GM12878 (cell line): ENCODE measurements at places on chromosomes 11 and 22. TPM values are rescaled to one million over a fixed set of nuclear protein-coding genes. Genes with fewer than 3 reads are reported as not detected.

KRTAP5-2 gene
- polyA plus RNA-seq: not detected in 2 replicates

OR10A2 gene
- polyA plus RNA-seq: 0.04 TPM in 1 of 2 replicates, not detected in the other

PAX6 gene
- not detected in 2 replicates for polyA plus RNA-seq

RTN4RL2 gene
- polyA plus RNA-seq: 0.19 and 0.48 TPM in 2 replicates

GALNT18 gene
- 8.3 and 8.5 TPM in 2 replicates for polyA plus RNA-seq

GGTLC2 gene
- not detected in 2 replicates for polyA plus RNA-seq

CLDN5 gene
- 0.19 TPM in 1 of 2 replicates, not detected in the other for polyA plus RNA-seq

VWA5A gene
- polyA plus RNA-seq: 1.2 and 1.3 TPM in 2 replicates

LYVE1 gene
- polyA plus RNA-seq: not detected in 2 replicates

RFPL1 gene
- polyA plus RNA-seq: not detected in 2 replicates

SLC22A8 gene
- polyA plus RNA-seq: not detected in 2 replicates

- no peaks in the 10 kb centered on the region for H3K4me1 ChIP-seq
- no peak for DNase-seq
- no peak overlapping the region for H3K27ac ChIP-seq
- no peak overlapping the region for H3K4me3 ChIP-seq
- no peaks in the 10 kb centered on the region for H3K27me3 ChIP-seq
These were observed 72.8 kb upstream of the KCNQ1OT1 start for GRCh38 chr11:2772544-2773031.

GRCh38 chr22:27438271-27438980 lies 363.1 kb downstream of the MN1 start:
- H3K27ac ChIP-seq: no peak overlapping the region
- no peaks in the 10 kb centered on the region for H3K4me1 ChIP-seq
- H3K4me3 ChIP-seq: no peak overlapping the region

GRCh38 chr11:93512949-93513667 lies 30.1 kb downstream of the SMCO4 start:
- H3K27ac ChIP-seq: peak overlapping the region; percentile 28
- H3K27me3 ChIP-seq: no peaks in the 10 kb centered on the region
- H3K4me3 ChIP-seq: no peak overlapping the region
- H3K4me1 ChIP-seq: peaks cover 38% of the 10 kb centered on the region
- DNase-seq: no peak

DNA sequence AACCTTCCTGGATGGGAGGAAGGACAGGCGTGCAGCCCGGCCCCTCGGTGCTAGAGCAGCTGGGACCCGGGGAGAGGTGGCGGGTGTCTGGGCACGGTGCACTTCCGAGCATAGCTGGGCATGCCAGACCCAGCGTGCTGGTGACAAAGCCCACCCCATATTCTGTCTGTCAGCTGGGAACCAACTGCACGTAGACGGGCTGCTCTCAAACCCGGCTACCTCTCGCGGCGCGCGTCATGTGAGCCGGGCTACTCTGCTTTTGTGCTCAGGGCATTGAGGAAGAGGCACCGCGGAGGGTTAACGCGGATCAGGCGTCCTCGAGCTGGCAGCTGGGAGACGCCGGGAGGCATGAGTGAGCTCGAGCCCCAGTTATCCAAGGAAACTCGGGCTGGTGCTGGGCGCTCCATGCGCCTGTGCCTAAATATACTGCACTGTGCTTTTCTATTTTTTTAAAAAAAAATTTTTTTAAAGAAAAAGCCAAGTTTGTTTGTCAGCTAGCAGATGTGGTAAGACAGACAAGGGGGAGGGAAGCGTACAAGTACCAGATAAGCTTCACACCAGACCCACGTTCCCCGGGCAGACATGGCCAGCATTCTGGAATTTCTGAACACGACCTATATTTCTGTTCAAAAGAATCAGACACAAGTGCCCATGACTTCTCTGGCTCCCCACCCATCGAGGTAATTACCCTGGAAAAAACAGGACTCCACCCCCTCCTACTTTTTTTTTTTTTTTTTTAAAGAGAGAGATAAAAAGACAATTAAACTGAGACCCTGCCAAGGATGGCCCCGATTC lies 425.6 kb downstream of the SHANK2 start:
- H3K4me1 ChIP-seq: no peaks in the 10 kb centered on the region
- no peaks in the 10 kb centered on the region for H3K36me3 ChIP-seq
- peaks cover 4% of the 10 kb centered on the region for H3K27me3 ChIP-seq
- H3K27ac ChIP-seq: no peak overlapping the region
- no peak for DNase-seq

DNA sequence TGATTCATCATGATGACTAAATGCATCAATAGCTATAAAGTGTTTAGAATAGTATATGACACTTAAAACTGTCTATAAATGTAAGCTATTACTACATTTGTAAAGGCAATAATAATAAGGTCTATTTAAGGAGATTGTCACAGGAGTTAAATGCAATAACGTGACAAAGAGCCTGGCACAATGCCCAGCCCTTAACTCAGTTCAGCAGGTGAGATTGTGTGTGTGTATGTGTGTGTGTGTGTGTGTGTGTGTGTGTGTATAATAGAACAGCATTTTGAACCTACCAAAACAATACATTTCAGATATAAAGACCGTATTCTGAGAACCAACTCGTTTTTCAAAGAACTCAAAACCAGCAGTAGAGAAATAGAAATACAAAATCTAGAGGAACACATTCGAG lies 177.5 kb downstream of the MYO18B start:
- H3K27ac ChIP-seq: no peak overlapping the region
- no peaks in the 10 kb centered on the region; the same call in 1 of the 2 replicates for H3K27me3 ChIP-seq
- H3K36me3 ChIP-seq: no peaks in the 10 kb centered on the region
- H3K4me3 ChIP-seq: no peak overlapping the region
- DNase-seq: no peak
- H3K4me1 ChIP-seq: no peaks in the 10 kb centered on the region

DNA sequence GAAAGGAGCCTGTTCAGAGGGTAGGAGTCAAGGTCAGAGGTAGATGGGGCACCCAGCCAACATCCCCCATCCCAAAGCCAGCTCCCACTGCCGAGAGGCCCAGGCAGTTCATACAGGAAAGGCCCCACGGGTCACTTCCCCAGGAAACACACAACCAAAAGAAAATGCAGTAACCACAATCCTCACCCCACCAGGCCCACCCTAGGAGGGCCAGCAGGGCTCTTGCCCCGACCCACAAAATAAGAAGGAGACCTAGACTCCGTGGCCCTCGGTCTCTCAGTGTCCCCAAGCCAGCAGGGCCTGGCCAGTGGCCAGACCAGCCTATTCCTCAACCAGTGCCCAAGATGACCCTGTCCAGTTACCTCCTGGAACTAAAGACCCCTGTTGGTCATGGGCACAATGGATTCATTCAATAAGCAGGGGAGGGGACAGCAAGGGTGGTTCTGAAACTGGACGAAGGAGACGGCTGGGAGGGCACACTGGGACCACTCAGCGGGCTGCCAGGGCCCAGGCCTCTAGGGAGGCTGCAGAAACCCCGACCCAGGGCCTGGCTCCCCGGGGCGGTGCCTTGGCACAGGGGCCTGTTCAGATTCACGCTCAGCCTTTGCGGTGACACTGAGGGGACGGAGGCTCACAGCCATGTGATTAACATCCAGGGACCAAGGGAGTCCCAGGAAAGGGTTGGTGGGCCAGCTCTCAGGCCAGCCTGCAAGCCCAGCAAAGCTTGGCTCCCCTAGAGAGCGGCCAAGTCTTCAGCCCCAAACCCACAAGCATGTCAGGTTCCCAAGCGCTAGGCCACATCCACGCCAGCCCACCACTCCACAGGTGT lies 5.5 kb downstream of the RAB3IL1 start:
- DNase-seq: no peak
- no peaks in the 10 kb centered on the region for H3K4me1 ChIP-seq
- H3K4me3 ChIP-seq: no peak overlapping the region
- H3K36me3 ChIP-seq: no peaks in the 10 kb centered on the region
- peaks cover 3% of the 10 kb centered on the region for H3K27me3 ChIP-seq
- no peak overlapping the region for H3K27ac ChIP-seq

- H3K27ac ChIP-seq: peak overlapping the region; percentile 86
- no peaks in the 10 kb centered on the region for H3K27me3 ChIP-seq
- H3K4me1 ChIP-seq: peaks cover 16% of the 10 kb centered on the region
- DNase-seq: no peak
- peaks cover 19% of the 10 kb centered on the region for H3K36me3 ChIP-seq
These were observed 761 bp upstream of the NXF1 start for GRCh38 chr11:62805961-62806441.

GRCh38 chr11:113994077-113994954 lies 19.4 kb downstream of the HTR3A start:
- H3K4me3 ChIP-seq: no peak overlapping the region
- no peak for DNase-seq
- no peak overlapping the region for H3K27ac ChIP-seq
- no peaks in the 10 kb centered on the region for H3K36me3 ChIP-seq
- no peaks in the 10 kb centered on the region for H3K4me1 ChIP-seq

- H3K36me3 ChIP-seq: no peaks in the 10 kb centered on the region
- DNase-seq: no peak
- H3K27me3 ChIP-seq: no peaks in the 10 kb centered on the region; the same call in 1 of the 2 replicates
- H3K4me3 ChIP-seq: no peak overlapping the region
- no peaks in the 10 kb centered on the region for H3K4me1 ChIP-seq
These were observed 77.0 kb downstream of the RPL27A start for GRCh38 chr11:8759634-8760033.

- no peak overlapping the region for H3K4me3 ChIP-seq
- no peaks in the 10 kb centered on the region for H3K36me3 ChIP-seq
- no peaks in the 10 kb centered on the region for H3K4me1 ChIP-seq
- no peak for DNase-seq
- H3K27ac ChIP-seq: no peak overlapping the region
These were observed 43.6 kb upstream of the DBX1 start for GRCh38 chr11:20203831-20204230.

GRCh38 chr11:120235024-120235628 lies 4.8 kb upstream of the POU2F3 start:
- no peak overlapping the region for H3K27ac ChIP-seq
- H3K4me1 ChIP-seq: peaks cover 3% of the 10 kb centered on the region; the same call in 1 of the 2 replicates

GRCh38 chr11:3178349-3178748 lies 13.2 kb upstream of the OSBPL5 start:
- H3K27ac ChIP-seq: no peak overlapping the region
- no peak for DNase-seq
- no peaks in the 10 kb centered on the region for H3K4me1 ChIP-seq
- no peaks in the 10 kb centered on the region for H3K36me3 ChIP-seq

- DNase-seq: no peak
- H3K36me3 ChIP-seq: no peaks in the 10 kb centered on the region
- no peak overlapping the region for H3K27ac ChIP-seq
- peaks cover 17% of the 10 kb centered on the region for H3K4me1 ChIP-seq
- no peaks in the 10 kb centered on the region; the same call in 1 of the 2 replicates for H3K27me3 ChIP-seq
- H3K4me3 ChIP-seq: no peak overlapping the region
These were observed 7.1 kb downstream of the LRRC74B start for GRCh38 chr22:21052715-21053459.

- H3K27ac ChIP-seq: no peak overlapping the region
- peak overlapping the region; percentile 67 for H3K4me3 ChIP-seq
- peaks cover 4% of the 10 kb centered on the region; the same call in 1 of the 2 replicates for H3K36me3 ChIP-seq
- H3K27me3 ChIP-seq: no peaks in the 10 kb centered on the region
- no peak for DNase-seq
These were observed 1.4 kb upstream of the TBC1D22A start for GRCh38 chr22:46761017-46761416.

GRCh38 chr22:20247010-20247505 lies 21.1 kb downstream of the RTN4R start:
- no peak overlapping the region for H3K27ac ChIP-seq
- peaks cover 45% of the 10 kb centered on the region for H3K4me1 ChIP-seq
- no peaks in the 10 kb centered on the region for H3K36me3 ChIP-seq
- H3K4me3 ChIP-seq: no peak overlapping the region
- no peaks in the 10 kb centered on the region for H3K27me3 ChIP-seq

DNA sequence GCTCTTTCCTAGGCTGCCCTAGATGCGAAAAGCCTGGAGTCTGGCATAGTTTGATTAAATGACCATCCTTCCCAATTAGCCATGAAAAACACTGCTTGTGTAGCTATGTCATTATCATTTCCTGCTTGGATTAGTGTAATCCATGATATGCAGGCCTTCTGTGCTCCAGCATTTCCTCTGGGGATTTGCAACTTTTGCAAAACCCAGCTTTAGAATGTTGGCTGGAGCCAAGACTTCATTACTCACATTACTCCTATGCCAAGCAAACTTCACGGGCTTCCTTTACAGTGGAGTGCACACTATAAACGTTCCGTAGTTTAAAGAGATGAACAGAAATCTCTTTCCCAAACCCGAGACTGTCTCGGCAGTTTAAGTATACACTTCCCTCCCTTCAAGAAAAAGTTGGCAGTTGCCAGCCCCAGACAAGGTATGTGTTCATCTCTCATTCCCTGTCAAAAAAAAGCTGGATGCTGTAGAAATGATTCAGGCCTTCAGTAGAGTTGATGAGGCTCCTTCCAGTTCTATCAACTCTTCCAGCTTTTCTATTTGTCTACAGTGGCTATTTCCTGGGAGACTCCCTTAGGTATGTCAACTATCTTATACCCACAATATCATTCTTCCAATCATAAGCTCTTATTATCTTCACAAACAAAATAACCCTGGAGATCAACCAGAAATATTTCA lies 180.0 kb downstream of the MAML2 start:
- no peak overlapping the region for H3K27ac ChIP-seq
- no peaks in the 10 kb centered on the region for H3K36me3 ChIP-seq
- no peak overlapping the region for H3K4me3 ChIP-seq
- no peaks in the 10 kb centered on the region for H3K27me3 ChIP-seq
- no peak for DNase-seq

DNA sequence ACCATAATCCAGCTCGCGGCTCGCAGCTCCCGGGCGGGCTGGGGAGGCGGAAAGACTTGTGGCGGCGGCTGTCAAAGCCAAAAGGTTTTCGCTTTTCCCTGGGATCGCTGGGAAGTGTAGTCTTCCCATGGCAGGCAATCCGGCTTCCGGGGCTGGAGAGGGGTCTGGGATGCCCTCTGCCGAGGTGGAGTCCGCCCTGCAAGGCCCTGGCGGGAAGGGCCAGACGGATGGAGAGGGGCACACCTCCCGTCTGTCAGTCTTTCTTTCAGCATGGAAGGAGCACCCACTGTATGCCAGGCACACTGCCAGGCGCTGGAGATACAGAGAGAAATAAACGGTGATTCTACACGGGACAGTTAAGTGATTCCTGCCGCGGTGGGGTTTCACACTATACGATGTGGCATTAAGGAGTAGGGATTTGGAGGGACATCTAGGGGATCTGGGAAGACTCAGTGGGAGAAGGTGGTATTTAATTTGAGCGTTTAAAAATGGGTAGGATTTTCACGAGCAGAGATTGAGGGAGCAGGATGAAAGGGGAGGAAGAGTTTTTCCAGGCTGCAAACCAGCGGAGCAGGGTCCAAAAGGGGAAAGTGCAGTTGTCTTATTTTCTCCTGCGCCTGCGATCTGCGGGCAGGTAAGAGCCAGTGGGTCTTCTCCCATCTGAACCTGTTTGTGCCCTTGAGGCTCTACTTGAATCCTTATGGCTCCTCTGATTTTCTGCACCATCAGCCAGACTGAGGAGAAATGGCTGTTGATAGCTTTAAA lies at the start of gene BACE1:
BACE1 (minus strand) TSS at position 60 of the 765 bp plus-strand sequence. CDS start 461 bp downstream, outside the sequence.
- DNase-seq: no peak
- H3K27me3 ChIP-seq: peaks cover 10% of the 10 kb centered on the region
- no peaks in the 10 kb centered on the region for H3K36me3 ChIP-seq
- H3K4me3 ChIP-seq: peak within 1 kb of the TSS; percentile 57
- H3K4me1 ChIP-seq: peaks cover 3% of the 10 kb centered on the region

GRCh38 chr11:119446434-119446833 lies 23.5 kb upstream of the THY1 start:
- H3K36me3 ChIP-seq: no peaks in the 10 kb centered on the region
- H3K4me1 ChIP-seq: no peaks in the 10 kb centered on the region; the same call in 1 of the 2 replicates
- no peak overlapping the region for H3K27ac ChIP-seq
- H3K4me3 ChIP-seq: no peak overlapping the region
